AG09319 (cell line): ENCODE measurements at places on chromosomes 6 and 20.
A peak's percentile ranks its signal among the peaks of the same experiment; 100 is the strongest.

DNA sequence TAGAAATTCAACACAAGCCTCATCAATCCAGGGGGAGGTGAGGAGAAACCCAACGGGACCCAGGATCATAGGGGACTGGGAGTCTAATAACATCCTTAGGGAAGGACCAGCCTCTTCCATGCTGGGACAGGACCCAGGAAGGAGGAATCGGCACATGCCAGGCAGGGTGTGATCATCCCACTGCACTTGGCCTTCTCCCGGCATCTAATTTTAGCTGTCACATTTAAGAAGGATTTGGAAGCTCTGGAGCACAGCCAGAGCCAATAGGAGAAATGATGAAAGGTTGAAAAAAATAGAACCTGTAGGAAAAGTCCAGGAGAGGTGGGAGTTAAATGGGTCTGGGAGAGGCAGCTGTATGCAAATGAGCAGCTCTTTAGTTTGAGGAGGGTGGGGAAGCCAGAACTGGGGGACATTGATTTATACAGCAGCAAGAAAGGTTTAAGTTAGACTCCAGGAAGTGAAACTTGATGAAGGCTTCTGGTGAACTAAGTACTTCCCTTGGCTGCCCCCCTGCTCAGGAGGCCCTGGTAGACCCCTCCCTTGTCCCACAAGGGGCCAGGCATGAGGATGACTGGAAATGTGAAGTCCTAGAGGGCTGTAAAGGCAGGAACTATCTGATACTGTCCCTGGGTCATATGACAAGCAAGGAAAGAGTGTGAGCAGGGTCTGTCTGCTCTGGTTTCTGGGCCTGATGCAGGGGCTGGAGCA is 260.3 kb downstream of the LRFN2 start:
- no peak for DNase-seq

DNA sequence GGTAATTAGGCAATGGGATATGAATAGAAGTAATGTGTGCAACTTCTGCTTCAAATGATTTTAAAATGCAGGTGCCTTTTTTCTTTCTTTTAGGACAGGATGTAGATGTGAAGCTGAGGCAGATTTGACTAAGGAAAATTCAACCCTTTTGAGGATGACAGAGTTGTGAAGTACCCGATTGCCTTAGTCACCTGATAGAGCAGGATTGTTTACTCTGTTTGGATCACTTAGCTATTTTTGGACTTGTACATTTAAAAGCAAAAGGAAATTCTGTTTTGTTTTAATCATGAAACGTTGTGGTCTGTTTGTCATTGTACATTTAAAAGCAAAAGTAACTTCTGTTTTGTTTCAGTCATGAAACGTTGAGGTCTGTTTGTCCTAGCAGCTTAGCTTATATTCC is 143.4 kb downstream of the FAM83B start:
- no peak for DNase-seq

GRCh38 chr6:14517516-14518105 is 400.0 kb downstream of the CD83 start:
- no peak for DNase-seq

DNA sequence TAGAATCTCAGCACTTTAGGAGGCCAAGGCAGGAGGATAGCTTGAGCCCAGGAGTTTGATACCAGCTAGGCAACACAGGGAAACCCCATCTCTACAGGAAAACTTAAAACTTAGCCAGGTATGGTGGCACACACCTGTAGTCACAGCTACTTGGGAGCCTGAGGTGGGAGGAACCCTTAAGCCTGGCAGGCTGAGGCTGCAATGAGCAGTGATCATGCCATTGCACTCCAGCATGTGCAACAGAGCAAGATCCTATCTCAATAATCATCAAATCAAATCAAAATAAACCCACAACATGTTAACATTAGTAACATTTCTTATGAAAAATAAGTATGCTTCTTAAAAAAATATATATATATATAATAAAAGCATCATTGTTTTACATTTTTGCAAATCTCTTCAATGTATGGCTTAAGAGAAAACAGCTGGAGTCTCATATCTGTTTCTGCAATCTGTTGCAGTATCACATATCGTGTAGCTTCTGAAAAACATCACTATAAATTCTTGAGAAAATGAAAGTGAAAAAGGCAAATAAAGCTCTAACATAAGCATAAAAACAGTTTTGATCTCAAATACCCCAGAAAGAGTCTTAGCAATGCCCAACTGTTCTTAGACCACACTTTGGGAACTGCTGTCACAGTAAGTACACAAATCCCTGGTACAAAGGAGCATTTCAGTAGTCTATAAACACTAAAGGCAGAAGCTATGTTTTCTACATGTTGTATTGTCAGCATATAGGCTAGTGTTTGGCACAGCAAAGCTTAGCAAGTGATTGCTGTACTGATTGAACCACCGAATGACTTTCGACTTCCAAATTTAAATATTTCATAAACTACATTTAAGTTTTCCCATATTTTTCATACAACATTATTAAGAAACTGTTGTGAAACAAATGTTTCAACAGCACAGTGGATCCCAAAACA is 8.0 kb downstream of the MMUT start:
- no peak for DNase-seq

DNA sequence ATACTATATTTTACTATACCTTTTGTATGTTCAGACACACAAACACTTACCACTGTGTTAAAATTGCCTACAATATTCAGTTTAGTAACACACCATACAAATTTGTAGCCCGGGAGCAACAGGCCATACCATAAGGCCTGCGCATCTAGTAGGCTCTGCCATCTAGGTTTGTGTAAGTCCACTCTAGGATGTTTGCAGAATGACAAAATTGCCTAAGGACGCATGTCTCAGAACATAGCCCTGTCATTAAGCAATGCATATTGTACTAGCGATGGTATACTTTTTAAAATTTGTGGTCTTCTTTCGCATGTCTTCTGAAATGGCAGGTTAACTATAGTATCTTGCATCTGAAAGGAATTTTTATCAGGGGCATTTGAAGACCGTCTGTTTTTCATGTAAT is 26.6 kb upstream of the MAP7 start:
- no peak for DNase-seq

- peak; percentile 89 for DNase-seq
Observed at GRCh38 chr20:10434832-10435812, at the start of gene SLX4IP. SLX4IP (plus strand) TSS chr20:10435305; CDS start chr20:10458205, 22,900 bp downstream.

GRCh38 chr20:33733654-33734576 is 2.1 kb downstream of the ZNF341 start:
- peak; percentile 44 for DNase-seq

- no peak for DNase-seq
Observed at GRCh38 chr6:167396068-167396658, 71.3 kb downstream of the TTLL2 start.

GRCh38 chr20:55964790-55965189 is 40.5 kb downstream of the CBLN4 start:
- DNase-seq = no peak

GRCh38 chr6:150410399-150410798 is 41.6 kb downstream of the IYD start:
- no peak for DNase-seq

DNA sequence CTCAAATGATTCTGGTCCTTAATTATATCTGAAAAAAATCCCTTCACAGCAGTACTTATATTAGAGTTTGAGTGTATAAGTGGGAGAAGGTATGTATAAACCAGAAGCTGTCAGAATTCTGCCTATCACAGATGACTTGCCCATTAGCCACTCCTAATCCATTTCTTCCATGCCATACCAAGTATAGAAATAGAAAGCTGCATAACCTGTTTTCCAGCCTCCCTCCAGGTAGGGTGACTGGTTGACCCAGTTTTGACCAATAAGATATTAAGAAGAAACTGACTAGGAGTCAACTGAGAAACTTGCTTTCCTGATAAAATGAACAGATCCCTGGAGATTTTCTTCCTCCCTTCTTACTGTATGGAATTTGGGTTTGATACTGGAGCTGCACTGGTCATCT is 112.2 kb upstream of the GRIK2 start:
- no peak for DNase-seq

GRCh38 chr20:57947421-57948179 is 237.8 kb upstream of the PMEPA1 start:
- peak; percentile 78 for DNase-seq

GRCh38 chr20:36845288-36845971 is 30.5 kb upstream of the TLDC2 start:
- no peak for DNase-seq

GRCh38 chr6:24940311-24940917 is 4.7 kb upstream of the RIPOR2 start:
- DNase-seq = no peak

GRCh38 chr6:123333000-123333756 is 303.6 kb downstream of the TRDN start:
- DNase-seq = no peak

DNA sequence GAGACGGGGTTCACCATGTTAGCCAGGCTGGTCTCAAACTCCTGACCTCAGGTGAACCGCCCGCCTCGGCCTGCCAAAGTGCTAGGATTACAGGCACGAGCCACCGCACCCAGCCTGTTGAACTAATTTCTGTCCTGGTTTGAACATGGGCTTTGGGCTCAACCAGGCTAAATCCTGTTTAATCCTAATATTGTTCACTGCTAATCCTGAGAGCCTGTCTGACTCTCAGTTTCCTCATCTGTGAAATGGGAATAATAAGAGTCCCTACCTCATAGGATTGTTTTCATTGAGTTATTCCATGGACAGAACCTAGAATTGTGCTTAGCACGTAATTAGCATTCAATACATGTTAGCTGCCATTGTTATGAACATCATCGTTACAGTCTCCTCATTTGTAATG is 17.4 kb downstream of the TM9SF4 start:
- DNase-seq = no peak

DNA sequence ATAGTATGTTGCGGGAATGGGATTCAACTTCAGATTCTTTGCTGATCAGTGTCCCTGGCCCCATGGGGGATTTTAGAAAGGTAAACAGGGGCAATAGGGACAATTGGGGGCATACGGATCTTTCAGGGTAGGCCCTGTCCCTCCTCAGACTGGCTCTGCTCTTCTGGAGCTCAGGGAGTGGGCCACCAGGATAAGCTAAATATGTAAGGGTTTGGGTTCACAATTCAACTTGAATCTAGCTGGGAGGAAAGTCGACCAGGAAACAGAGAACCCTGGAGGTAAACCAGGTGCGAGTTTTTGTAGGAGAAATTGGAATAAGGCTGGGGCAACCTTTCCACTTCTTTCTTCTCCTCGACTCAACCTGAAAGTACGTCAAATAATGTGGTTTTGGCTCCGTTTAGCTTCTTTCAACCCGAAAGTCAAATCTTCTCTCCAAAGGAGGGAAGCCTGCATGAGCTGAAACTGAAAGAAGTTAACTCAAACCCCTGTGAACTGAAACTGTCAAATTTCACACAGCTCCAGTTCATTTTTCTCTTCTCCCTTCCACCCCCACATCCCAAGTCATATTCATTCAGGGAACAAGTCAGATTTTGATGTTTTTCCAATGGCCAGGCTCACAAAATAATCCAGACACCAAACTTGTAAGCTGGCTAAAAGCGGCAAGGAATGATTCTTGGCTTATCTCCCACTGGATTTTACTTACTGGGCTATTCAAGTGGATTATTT is 278.2 kb downstream of the CLIC5 start:
- DNase-seq = no peak

GRCh38 chr20:49880724-49881445 is 34.4 kb downstream of the SPATA2 start:
- DNase-seq = no peak

DNA sequence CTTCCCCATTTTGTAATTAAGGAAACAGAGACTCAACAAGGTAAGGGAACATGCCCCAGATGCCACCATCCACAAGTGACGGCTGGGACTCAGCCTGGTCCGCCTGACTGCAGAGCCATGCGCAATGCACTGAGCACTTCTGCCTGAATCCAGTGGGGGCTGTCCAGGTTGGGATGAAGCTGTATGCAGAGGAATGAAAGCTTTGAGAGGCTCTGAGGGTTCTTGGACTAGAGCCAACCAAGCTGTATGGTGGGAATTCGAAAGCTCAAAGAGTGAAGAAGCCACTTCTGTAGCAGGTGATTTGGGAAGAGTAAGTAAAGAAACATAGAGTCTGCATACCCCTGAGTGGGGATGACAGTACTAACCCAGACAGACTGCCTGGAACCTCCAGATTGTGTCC is 127.6 kb upstream of the AKAP12 start:
- no peak for DNase-seq

GRCh38 chr6:158861686-158862381 is 42.7 kb upstream of the EZR start:
- no peak for DNase-seq
